ELR (cell line): ENCODE measurements at places on chromosomes 4 and X.
A peak's percentile ranks its signal among the peaks of the same experiment; 100 is the strongest.

GRCh38 chr4:61199873-61200186, 296 bp upstream of the ADGRL3 start:
- DNase-seq = no peak

DNA sequence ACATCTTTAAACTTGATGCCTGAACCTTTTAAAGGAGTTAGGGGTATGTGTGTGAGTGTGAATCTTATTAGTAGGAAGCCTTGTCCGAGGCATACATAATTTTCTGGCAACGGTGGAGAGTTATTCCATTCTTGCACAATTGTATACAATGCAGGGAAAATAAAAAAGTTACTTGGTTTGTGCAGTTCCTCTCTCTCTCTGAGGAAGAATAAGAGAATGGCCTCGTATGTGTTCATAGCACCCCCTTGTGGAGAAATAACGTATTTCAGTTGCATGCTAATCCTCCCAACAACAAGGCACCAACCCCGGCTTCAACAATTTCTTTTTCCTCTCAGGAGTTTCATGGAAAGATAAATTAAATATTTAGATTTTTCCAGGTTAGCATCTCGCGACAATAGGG, 33.7 kb upstream of the FGF13 start:
- peak; percentile 25 for DNase-seq

DNA sequence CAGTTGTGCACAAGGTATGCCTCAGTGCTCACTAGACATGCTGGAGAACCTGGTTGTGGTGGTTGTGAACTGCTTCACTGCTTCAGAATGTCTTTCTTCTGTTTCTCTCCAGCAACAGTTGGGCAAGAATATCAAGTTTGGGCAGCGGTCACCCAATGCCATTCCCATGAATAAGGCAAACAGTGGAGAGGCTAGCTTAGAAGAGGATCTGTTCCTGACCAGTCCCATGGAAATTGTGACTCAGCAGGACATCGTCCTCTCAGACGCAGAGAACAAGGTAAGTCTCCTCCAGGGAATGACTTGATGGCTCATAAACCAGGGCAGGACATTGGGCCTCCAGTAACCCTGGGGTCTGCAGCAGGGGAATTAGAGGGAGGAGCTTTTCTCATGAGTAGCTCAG, 79.9 kb downstream of the AASDH start:
- peak; percentile 11 for DNase-seq

- no peak for DNase-seq
Observed at GRCh38 chr4:45910511-45910910, 213.3 kb downstream of the GABRG1 start.

- DNase-seq = no peak
Observed at GRCh38 chr4:10079912-10080588, 36.5 kb downstream of the WDR1 start.

- DNase-seq = no peak
Observed at GRCh38 chr4:81506731-81507130, 35.0 kb upstream of the RASGEF1B start.

- DNase-seq = peak; percentile 10
Observed at GRCh38 chr4:125070861-125071260, 243.9 kb upstream of the FAT4 start.

DNA sequence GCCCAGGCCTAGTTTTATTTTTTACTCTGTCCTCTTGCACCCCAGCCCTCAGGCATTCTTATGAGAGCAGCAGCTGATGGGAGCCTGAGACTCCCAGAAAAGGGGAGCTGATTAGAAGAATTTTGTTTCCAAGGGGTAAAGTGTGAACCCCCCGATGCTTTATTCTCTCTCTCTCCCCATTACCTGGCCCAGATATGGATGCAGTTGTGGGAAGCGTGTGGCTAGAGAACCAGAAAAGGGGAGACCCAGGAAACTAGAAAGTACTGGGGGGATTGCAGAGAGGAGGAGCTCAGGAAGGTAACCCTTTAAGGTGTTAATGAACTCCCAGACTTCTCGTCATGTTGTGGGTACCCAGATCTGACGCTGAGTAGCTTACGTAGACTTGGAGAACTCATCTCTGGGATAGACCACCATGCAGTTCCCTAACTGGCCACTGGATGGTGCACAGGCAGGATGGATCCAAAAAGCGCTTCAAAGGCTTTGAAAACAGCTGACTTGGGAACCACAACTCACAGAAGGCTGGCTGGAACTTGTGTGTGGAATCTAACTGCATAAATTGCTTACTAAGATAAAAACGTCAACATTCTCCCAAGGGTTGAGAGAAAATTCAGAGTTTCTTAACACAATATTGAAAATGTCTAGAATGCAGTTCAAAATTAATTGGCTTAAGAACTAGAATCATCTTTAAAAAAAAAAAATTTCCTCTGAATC, 64.7 kb downstream of the TBC1D14 start:
- peak; percentile 80 for DNase-seq

- peak; percentile 82 for DNase-seq
Observed at GRCh38 chr4:88018466-88018865, 11.0 kb downstream of the PKD2 start.

- peak; percentile 6 for DNase-seq
Observed at GRCh38 chr4:174317531-174317930, 33.8 kb downstream of the CEP44 start.

- no peak for DNase-seq
Observed at GRCh38 chr4:8861576-8862295, 9.9 kb downstream of the HMX1 start.

DNA sequence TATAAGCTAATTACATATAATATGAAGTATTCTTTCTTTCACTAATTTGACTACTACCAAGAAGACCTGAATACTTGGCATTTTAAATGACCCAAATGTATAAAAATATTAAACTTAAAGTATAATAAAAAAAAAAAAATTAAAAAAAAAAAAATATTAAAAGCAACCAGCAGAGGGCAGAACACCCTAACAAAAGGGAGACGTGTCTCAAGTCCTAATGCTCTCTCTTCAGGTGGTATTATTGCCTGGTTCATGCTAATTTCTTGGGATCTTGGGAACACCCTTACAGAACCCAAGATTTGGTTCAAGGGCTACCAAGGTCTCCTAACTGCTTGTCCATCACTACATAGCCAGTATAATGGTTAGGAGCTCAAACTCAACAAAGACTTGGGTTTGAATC, 754.8 kb downstream of the RAB28 start:
- peak; percentile 20 for DNase-seq

GRCh38 chr4:174742561-174742960, 86.5 kb downstream of the GLRA3 start:
- no peak for DNase-seq

- DNase-seq = no peak
Observed at GRCh38 chr4:109229028-109229427, 73.4 kb downstream of the COL25A1 start.

GRCh38 chrX:69133921-69134542, 31.2 kb downstream of the PJA1 start:
- peak; percentile 78 for DNase-seq

DNA sequence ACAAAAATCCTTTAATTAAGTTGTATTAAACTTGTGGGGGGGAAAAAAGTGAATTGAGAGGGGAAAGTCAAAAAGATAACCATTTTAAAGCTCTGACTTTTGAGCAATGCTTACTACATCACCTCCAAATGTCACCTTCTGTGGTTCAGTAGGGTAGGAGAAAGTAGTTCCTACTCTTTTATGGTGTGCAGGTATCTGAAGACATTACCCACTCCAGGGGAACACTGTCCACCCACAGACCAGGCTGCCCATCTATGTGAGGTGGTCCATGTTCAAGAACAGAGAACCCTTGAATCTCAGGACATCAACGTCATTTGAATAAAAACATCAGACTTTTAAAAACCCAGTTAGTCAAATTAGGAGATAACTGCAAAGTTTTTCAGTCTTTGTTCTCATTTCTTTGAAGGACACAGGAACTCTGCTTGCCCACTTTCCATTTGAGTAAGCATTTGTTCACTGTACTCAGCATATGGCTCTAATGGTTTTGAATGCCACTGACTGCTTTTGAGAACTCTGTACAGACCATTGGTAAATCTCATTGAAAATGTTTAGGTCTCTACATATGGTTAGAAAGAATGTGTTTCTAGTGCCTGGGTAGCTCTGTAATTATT, 18.4 kb downstream of the NMU start:
- DNase-seq = no peak

DNA sequence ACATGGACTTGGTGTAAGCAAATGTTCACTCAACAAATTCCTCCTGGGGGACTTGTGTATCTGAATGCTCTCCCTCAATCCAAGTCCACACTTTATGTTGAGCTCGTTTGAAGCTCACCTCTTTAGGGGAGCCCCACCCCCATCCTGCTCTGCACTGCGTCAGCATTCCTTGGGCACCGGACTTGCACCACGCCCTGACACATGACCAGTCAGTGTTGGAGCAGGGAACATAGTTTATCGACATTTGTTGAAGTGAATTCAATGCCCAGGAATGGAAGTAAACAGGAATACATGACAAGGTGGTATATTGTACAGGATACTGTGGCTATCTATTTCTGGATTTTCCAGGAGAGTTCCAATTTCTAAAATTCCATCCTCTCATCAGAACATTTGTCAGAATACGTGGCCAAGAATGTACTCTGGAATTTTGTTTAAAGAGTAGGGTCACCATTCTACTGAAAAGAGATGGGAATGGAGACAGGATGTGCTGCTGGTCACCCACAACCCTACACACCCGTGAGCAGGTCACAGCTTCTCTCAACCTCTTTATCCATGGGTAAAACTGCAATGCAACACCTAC, 60.0 kb upstream of the LNX1 start:
- DNase-seq = no peak

DNA sequence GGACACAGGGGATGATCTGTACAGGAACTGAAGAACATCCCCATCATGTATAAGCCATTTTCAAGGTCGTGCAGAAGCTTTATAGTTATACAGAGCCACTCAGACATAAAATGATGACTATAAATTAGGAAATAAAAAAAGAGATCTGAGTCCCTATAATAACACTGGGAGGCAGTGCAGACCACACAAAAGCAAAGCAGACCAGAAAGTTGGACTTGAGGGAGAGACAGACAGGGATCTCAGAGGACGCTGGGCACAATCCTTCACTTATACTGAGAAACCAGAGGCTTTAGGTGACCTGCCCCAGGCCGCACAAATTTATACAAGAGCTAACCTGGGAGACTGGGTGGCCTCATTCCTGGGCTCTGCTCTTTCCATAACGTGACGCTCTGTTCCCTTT, 70.5 kb downstream of the HADH start:
- DNase-seq = peak; percentile 68

DNA sequence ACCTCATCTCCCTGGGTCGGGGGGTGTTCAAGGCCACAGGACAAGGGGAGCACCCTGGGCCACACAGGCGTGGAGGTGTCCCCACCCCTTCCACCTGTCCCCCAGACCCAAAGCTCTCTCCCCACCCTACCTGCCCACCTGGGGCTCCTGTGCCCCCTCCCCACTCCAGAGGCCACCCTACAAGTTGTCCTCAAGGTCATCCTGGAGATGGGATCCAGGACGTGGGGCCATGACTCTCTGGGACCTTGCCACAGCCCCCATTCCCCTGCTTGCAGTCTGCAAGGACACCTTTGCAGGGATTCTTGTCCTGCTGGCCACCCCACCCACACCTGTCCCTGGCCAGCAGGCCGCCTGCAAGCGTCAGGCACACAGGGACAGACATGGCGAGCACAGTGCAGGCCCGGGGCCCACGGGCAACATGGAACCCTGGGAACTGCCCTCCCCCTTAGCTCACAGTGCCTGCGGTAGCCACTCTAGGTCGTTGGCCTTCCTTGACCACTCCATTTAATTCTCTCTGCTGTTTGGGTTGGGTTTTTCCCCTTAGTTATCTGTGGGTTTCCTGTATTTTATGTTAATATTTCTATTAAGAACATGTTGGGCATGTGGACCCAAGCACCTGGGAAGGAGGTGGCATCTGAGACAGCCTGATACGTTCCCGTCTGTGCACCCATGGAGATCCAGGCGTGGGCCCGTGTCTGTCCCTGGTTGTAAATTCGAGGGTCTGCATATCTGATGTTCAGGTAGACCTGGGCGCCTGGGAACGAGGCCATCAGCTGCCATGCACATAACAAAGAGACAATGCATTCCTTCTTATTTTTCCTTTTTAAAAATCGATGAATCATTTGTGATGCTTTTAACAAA, 197.5 kb downstream of the AFAP1 start:
- no peak for DNase-seq

- peak; percentile 89 for DNase-seq
Observed at GRCh38 chrX:154732421-154733065, 18.3 kb downstream of the GAB3 start.

- DNase-seq = no peak
Observed at GRCh38 chr4:158766434-158767044, 2.3 kb upstream of the FNIP2 start.

- no peak for DNase-seq
Observed at GRCh38 chrX:78237127-78237526, 90.3 kb downstream of the CYSLTR1 start.

DNA sequence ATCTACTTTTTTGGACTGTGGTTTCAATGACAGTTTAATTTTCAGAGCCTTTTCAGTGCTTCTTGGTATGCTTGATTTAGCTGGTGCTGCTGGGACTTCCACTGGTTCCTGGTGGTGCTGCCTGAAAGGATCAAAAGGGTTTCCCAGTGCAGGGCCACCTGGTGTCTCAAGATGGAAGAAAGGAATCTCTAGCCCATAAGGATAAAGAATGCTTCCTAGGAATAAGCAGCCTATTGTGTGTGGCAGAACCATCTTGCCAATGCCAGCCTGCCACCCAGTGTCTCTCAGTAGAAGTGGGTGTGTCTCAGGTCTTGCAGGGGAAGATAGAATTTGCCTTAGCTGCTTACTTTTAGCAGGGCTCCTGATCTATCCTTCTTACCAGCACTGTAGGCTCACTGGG, 15.0 kb upstream of the RAI2 start:
- no peak for DNase-seq

- DNase-seq = peak; percentile 67
Observed at GRCh38 chrX:130975947-130976346, 72.9 kb upstream of the ENOX2 start.
